ENCODE measurements at places on chromosomes 12 and 14. TPM values are rescaled to one million over a fixed set of nuclear protein-coding genes. Genes with fewer than 3 reads are reported as not detected.

Gene PIWIL1
- total RNA-seq, result not detected

Gene STAC3
- total RNA-seq, result 0.33 TPM

Gene SAV1
- total RNA-seq, result 26.7 TPM

Gene GLT1D1
- not detected for total RNA-seq

Gene RASSF9
- 3.9 TPM for total RNA-seq

Gene PMCH
- total RNA-seq, result 0.30 TPM

Gene PLEKHD1
- total RNA-seq, result 0.07 TPM

Gene RAB2B
- total RNA-seq, result 40.9 TPM

All from smooth muscle cell of the pulmonary artery (primary cell).